ENCODE measurements at places on chromosomes 7 and 10.

- no peak for DNase-seq
Measured at GRCh38 chr7:98175260-98175940, 35.8 kb upstream of the BHLHA15 start.

- no peak for DNase-seq
Measured at GRCh38 chr7:93378131-93378760, 146.1 kb downstream of the VPS50 start.

DNA sequence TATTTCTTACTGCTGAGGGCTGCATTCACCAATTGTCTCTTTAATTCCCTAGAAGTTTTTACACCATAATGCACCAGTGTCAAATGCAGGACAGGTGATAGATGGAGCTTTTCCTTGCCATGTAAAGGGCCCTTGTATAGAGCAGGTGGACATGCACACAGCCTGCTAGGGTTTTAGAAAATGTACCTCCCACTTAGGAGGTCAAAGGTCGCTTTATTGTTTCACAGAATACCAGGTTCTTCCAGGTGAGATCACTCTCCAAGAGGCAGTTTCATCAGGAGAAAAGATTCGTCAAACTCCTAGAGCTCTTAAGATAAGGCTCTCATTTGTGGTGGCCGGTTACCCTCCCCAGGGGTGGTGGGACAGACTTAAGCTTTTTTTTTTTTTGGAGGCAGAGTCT, 215.8 kb downstream of the PHTF2 start:
- no peak for DNase-seq

- DNase-seq: no peak
Measured at GRCh38 chr10:22666287-22667092, 47.9 kb downstream of the PIP4K2A start.

- DNase-seq: no peak
Measured at GRCh38 chr7:10740805-10741204, 232.9 kb upstream of the PHF14 start.

All from posterior cingulate gyrus (tissue), 11 donors.